Ammon's horn (tissue), 1 donor: ENCODE measurements at places on chromosomes 7 and 10.

DNA sequence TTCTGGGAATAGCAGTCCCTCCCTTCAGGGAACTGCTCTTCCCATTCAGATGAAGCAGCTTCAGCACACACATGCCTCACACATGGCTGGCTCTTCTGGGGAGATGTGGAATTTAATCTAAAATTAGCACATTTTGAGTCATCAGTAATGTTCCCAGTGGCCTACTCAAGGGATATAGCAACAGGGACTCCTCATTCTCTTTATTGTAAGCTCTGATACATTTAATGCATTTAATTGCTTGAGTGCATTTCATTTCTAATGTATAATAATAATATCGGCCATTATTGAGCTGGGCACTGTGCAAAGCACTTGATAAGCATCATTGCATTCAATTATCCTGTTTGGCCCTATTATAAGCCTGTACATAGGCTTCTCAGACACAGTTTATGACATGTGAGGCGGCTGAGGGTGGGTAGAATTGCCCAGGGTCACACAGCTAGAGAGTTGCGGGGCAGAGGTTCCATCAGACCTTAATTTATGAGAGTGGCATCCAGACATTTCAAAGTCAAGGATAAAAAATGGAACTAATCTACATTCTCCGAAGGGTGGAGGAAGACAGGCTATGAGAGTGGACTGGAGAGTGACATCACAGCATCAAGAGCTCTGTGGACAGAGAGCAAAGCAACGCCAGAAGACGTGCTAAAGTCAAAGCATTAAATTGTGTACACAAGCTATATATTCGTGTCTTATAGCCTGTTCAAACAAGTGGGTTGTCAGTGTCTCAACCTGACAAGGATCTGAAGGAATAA is 76.8 kb downstream of the LANCL2 start:
- DNase-seq: peak; percentile 56

GRCh38 chr7:80078159-80078731 is 56.4 kb upstream of the GNAI1 start:
- DNase-seq: peak; percentile 6

- DNase-seq: no peak
Measured at GRCh38 chr7:33714208-33714607, 191.1 kb upstream of the BMPER start.

- DNase-seq: no peak
Measured at GRCh38 chr7:90760892-90761291, 164.8 kb downstream of the CDK14 start.

GRCh38 chr10:78079411-78079810 is 45.7 kb downstream of the RPS24 start:
- DNase-seq: no peak

DNA sequence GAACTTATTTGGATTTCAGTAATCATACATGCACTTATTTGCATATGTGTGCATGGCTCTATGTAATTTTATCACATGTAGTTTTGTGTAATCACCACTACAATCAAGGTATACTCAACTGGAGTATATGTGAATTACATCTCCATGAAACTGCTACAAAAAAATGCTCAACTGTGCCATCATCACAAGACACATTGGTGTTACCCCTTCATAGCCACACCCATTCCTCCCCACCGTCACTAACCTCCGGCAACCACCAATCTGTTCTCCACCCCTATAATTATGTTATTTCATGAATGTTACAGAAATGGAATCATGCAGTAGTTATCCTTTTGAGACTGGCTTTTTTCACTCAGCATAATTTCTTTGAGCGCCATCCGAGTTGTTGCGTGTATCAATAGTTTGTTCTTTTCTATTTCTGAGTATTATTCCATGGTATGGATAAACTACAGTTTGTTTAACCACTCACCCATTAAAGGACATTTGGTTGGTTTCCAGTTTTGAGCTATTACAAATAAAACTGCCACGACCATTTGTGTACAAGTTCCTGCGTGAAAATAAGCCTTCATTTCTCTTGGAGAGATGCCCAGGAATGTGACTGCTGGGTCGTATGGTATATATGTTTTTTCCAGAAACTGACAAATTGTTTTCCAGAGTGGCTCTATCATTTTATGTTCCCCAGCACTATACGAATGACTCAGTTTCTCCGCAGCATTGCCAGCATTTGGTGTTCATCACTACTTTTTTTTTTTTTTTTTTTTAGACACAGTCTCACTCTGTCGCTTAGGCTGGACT is 11.3 kb upstream of the SMO start:
- DNase-seq: no peak

- peak; percentile 61 for DNase-seq
Measured at GRCh38 chr10:105188737-105189462, 547.8 kb downstream of the SORCS3 start.

GRCh38 chr7:29955799-29956486 is 33.7 kb downstream of the SCRN1 start:
- peak; percentile 50 for DNase-seq

- no peak for DNase-seq
Measured at GRCh38 chr10:71771821-71772617, 1.3 kb downstream of the VSIR start.

- no peak for DNase-seq
Measured at GRCh38 chr10:110834629-110835301, 37.0 kb upstream of the PDCD4 start.

- peak; percentile 41 for DNase-seq
Measured at GRCh38 chr10:95756041-95756761, at the start of gene ENTPD1. Gene ENTPD1 (plus strand): TSS chr10:95756163. CDS start chr10:95756240, 77 bp downstream.

DNA sequence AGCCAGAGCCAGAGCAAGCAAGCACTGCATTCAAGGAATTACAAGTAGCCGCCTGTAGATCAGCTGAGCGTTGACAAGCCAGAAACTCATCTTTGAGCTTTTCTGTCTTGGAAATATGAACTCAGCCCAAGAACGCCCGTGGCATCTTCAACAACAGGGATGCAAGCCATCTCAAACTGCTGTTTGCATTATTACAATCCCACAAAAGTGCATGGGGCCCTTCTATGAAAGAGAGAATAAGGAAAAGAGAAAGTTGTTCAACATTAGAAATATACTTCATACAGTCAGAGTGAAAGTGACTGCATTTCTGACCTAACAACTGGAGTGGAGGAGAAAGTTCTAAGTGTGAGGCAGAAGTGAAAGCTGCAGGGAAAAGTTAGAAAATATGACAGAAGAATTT is 6.5 kb downstream of the SGCE start:
- no peak for DNase-seq

GRCh38 chr10:43376046-43376635 is 4.7 kb downstream of the FXYD4 start:
- DNase-seq: no peak

GRCh38 chr10:121536310-121536913 is 61.8 kb downstream of the FGFR2 start:
- peak; percentile 84 for DNase-seq

GRCh38 chr10:73169320-73169719 is 1.4 kb downstream of the FAM149B1 start:
- DNase-seq: no peak

DNA sequence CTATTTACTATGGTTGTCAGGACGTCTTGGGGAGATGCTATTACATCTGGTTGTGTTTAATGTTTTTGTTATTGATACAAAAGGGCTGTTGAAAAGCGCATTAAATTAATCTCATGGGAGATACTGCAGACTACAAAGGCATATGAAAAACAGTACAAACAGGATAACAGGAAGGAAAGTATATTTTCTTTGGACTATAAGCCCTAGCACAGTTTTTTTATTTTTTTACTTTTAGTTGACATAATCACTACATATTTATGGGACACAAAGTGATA is 341.3 kb downstream of the ARL4A start:
- DNase-seq: no peak

DNA sequence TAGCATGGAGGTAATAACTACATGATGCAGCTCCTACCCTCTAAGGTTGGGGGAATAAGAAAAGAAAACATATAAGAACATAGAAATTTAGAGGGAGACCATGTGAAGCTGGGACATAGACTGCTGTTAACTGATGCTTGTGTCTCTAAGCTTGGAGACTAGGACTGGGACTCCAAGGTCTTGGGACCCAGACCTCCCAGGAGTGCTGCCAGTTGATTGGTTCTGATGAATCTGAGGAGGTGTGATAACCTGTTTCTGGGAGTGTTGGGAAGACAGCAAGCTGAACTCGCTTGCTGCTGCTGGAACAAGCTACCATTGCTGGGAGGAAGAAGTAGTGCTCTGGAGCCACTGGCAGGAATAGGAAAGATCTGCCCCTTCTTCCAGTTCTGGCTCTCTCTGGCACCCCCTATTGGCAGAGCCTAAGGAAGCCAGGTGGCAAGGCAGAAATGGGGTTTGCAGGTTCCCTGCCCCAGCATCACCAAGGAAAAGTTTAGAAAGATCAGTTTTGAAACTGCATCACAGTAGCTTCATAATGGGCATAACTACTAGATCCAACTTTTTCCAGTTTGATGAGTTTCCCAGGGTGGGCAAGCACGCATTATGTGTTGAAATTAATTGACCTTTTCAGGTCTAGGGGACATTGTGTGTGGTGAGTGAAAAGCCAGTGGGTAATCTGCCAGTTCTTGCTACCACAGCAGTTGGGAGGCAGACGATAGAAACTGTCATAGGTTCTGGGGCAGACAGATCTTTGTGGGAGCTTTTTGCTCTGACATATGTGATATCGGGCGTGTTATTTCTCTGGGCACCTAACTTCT is 140.7 kb downstream of the SND1 start:
- DNase-seq: peak; percentile 20

DNA sequence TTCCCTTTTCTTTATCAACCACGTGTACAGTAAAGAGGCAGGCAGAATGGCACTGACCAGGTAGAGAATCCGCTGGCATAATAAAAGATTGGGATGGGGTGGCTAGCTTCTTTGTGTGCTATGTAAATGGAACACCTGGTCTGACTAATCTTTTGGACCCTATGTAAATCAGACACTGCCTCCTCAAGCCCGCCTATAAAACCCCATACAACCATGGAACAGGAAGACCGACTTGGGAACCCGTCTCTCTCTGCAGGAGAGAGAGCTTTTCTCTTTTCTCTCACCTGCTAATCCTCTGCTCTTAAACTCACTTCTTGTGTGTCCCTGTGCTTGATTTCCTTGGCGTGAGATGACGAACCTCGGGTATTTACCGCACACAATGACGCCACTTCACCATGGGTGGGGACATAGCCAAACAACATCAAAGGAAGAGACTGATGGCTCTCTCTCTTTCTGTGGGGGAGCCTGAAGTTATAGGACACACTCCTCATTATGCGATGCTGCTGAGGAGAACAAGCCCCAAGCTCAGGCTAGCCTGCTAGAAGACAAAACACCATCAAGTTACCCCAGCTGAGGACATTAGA is 94.2 kb downstream of the ARL5B start:
- DNase-seq: no peak

- no peak for DNase-seq
Measured at GRCh38 chr7:117665368-117665767, 185.5 kb downstream of the CFTR start.

GRCh38 chr10:35236739-35237138 is 99.6 kb upstream of the CCNY start:
- DNase-seq: no peak

DNA sequence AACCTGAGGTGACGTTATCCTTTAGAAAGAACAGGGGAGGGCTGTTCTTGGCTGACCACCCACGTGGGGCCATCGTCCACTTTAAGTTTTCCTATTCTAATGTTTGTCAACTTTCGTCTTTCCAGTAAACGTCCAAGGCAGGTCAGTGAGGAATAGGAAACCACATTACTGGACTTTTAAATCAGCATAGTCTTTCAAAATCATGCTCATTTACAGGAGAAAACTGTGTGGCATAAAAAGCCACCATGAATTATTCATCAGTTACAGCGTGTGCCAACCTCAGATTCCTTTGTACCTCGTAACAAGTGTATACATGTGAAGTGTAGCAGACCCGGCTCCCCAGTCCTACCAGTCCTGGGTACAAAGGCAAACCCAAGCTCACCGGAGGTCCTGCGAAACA is 25.1 kb upstream of the ABLIM1 start:
- no peak for DNase-seq

DNA sequence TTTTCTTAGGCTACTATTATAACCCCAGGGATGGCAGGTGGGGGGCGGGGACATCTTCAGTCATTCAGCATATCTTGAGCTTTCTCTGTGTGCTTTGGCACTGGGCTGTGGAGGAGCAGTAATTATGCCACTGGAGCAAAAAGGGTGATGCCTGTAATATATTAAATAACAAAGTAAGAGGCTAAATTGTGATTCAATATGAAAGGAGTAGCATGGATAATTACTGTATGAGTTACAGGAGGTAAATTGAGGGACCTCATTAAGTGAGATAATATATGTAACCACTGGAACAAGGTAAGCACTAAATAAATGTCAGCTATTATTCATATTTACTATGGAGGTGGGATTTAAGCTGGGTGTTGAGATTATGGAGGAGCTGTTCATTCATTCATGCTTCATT is 3.3 kb upstream of the STN1 start:
- no peak for DNase-seq

GRCh38 chr7:30911561-30911969 is at the start of gene AQP1:
Gene AQP1 (plus strand): TSS chr7:30911853. CDS start chr7:30911910, 57 bp downstream.
- DNase-seq: peak; percentile 82

DNA sequence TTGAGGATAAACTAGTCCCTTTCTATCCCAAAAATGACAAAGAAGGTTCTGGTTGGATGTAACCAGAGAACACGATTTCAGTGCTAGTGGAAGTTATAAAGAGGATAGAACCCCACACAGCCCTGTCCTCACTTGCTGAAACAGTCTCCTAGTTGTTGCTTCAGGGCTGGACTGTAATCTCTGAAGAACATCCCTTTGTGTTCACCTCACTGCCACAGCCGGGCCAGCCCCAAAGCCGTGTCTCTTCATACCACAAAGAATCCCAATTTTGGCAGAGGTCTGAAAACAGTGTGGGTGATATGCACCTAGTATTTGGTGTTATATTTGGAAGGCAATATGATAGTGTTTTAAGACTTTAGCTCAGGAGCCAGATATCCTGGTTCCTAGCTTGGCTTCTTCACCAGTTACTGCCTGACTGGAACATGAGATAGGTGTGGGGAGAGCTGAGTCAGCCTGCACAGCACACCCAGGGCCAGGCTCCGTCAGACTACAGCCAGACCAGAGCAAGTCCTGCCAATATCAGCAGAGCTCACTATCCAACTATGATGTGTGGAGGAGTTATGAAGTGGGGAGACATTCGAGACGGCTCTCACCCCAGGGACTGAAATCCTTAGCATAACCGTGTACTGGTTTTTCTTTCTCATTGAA is 21.2 kb downstream of the CYP3A4 start:
- no peak for DNase-seq

DNA sequence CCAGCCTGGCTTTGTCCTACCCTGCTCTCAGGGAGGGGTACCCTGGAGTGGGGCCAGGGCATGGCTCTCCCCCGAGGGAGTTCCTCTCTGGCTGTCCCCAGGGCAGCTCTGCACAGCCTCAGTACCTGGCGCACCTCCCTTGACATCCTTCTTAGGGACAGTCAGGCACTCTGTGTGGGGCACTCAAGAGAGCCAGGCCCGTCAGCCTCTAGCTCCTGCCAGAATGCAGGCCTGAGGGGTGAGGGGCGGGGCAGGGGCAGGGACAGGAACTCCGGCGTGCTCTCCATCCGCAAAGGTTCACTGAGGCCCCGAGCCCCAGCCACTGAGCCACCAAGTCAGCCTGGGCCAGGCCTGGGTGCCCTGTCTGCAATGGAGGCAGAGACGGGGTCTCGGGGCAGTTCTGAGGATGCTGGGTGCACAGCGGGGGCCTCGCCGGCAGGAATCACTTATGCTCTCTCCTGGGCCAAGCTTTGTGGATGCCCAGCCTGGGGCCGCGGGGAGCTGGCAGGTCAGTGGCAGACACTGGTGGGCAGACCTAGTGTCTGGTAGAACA is 10.1 kb downstream of the LIMK1 start:
- no peak for DNase-seq

- peak; percentile 42 for DNase-seq
Measured at GRCh38 chr10:105973360-105973759, 1191.1 kb downstream of the SORCS1 start.

GRCh38 chr7:80039251-80039884 is 95.3 kb upstream of the GNAI1 start:
- DNase-seq: no peak

- no peak for DNase-seq
Measured at GRCh38 chr10:132984801-132985545, 42.6 kb upstream of the CFAP46 start.
